ENCODE measurements at places on chromosomes 16 and 17. TPM values are rescaled to one million over a fixed set of nuclear protein-coding genes. Genes with fewer than 3 reads are reported as not detected.

DNA sequence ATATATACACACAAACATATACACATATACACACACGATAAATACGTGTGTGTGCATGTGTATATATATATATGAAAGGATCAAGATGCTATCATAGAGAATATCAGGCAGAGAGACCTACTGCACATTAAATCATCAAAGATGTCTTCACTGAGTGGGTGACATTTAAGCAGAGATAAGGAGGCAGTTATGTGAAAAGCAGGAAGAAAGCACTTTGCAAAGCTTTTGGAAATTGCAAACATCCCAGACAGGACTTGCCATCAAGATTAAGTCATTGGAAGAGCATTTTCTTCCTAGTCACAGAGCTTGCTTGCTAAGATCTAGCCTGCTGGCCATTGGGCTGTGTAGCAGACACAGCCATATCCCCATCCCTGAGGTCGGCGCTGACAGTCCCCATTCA is 56.4 kb downstream of the VAT1L start:
- DNase-seq, result no peak

GRCh38 chr17:77366206-77366557 is 225.4 kb downstream of the SEC14L1 start:
- no peak for DNase-seq

DNA sequence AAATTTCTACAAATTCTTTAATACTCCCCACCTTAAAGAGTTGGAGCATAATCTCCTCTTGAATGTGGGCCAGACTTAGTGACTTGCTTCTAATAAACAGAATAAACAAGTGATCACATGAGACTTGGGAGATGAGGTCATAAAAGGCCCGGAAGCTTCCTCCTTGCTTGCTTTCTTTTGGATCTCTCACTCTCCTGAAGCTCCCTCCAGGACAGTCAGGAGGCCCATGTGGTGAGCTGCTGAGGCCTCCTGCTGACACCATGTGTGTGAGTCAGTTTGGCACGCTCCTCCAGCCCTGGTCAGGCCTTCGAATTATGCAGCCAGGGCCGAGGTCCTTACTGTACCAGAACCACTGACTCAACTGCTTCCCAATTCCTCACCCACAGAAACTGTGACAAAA is 53.2 kb downstream of the NDEL1 start:
- DNase-seq, result peak; percentile 41

- no peak for DNase-seq
Observed at GRCh38 chr16:27275394-27275793, 6.8 kb upstream of the NSMCE1 start.

DNA sequence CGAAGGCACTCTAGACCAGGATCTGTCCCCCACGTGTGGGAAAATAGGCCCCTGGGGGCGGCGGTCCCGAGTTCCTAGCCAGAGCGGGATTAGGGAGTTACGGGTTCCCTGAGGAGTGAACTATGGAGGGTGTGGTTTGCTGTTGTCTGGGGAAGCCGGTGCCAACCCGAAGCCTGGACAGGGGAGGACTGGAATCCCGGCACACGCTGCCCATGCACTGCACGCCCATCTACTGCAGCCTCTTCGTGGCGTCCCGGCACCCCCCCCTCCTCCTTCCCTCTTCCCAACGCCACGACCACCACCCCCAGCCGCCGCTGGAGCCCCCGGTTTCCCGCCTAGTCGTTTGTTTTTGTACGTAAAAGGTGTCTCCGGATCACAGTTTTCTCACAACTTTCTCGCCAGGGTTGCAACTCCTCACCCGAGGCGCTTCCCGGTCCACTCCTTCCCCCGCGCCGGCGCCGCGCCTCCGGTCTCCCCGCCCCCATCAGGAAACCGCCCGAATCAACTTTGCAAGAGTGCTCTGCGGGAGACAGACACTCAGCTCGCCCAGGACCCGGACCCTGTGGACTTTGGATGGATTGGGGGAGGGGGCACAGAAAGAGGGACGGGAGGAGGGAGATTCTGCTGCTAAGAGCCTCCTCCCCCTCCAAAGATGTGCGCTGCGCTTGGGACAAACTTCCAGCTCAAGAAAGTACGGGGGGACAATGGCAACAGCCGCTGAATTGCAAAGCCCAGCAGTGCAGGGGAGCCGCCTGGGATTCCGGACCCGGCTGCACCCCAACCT is 1.4 kb upstream of the LHX1 start:
- DNase-seq, result no peak

The MC1R gene
- polyA plus RNA-seq, result 2.1 TPM

- DNase-seq, result no peak
Observed at GRCh38 chr16:1920727-1921171, 2.5 kb upstream of the HS3ST6 start.

Measured in foreskin keratinocyte (primary cell).